ENCODE measurements at places on chromosomes 13 and 19.
A peak's percentile ranks its signal among the peaks of the same experiment; 100 is the strongest.

DNA sequence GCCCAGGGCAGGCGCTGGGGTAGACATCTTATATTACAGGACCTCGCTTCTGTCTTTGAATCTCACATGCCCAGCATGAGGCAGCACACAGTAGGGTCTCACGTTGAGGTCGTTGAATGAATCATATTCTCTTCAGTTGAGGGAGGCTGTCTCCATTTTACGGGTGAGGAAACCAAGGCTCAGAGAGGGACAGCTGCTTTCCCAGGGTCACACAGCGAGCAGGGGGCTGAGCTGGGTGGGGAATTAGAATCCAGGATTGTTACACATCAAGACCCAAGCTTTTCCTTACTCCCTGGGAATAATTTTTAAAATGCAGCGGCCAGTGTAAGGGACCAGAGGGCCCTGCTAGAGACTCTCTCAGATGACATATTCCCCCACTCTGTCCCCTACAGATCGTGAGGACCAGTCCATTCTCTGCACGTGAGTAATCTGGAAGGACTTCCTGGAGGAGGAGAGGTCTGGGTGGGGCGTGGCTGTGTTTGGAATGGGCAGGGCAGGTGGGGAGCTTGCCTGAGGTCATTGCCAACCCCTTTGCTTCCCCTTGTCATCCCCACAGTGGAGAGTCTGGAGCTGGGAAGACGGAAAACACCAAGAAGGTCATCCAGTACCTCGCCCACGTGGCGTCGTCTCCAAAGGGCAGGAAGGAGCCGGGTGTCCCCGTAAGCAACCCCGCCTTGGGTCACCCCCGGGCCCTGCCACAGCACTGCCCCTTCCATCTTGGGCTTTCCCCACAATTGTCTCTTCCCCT, 19.4 kb downstream of the MYH14 start:
- DNase-seq, result no peak

DNA sequence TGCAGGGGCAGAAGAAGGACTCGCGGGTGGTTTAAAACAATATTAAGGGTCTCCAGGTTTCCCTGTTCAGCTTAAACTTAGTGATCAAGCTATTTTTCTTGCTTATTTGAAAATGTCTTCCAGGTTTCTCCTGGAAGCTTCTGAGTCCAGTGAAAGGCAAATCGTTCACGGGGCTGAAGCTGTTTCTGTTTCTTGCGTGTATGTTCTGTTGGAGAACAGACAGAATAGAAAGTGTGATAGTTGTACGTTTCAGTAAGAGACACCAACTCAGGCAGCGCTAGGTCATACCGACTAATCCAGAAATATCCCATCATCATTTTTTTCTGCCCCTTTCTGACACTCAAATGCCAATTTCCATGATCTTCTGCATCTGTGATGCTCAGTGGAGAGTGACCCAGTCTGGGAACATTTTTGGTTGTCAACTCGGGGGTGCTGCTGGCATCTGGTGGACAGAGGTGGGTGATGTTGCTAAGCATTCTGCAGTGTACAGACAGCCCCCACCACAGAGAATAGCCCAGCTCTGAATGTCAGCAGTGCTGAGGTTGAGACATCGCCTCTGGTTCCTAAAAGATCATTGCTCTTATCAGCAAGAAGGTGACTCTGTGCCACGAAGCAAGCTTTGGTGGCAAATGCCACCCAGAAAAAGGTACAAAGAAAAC, 4.3 kb downstream of the KLF2 start:
- DNase-seq, result no peak

DNA sequence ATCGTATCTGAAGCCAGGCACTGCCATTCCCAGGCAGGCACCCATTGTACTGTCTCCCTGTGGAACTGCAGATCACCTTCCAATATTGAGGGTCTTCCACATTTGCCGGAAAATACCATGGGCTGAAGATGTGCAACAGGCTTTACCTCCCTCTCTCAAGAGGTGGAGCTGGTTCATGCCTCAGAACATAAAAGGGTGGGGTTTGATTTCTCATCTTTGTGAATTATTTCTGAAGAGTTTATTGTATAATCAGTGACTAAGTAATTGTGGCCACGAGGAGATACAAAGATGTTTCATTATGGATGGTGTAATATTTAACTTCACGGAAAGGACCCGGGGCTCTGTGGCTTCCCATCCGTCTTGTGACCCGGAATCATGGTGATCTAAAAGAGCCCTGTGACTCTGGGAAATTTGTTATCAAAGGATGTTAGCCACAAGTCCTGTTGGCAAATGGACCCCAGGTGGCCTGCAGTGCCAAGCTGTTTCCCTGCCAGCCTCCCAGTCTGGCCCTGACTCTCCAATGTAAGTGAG, 230.5 kb downstream of the LACC1 start:
- DNase-seq, result peak; percentile 22

DNA sequence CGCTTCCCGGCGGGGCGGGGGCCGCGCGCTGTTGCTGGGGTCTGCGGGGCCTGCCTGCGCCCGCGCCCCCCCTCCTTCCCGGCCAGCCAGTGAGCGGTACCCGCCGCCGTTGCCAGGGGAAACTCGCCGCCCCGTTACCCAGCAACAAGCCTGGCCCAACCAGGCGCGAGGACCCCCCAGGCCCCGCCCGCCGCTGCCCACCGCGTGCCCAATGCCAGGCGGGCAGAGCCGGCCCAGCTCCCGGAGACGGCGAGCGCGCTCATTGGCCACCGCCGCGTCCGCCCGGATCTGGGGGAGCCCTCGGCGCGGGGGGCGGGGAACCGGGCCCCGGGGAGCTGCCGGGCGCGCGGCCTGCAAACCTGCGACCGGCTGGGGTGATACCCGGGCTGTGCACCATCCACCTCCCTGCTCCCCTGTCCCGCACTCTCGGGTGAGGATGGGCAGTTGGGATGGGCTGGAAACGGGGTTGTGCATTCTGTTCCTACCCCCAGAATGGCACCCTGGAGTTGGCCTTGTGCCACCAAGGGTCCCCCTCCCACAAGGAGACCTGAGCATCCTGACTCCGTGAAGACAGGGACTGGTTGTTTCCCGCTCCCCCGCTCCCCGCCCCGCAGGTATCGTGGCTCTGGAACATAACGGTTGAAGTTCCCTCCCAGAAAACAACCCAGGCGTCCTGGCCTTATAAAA, 8.8 kb upstream of the BBC3 start:
- peak; percentile 69 for DNase-seq

GRCh38 chr19:19170873-19171672, 1.0 kb upstream of the MEF2B start:
- no peak for DNase-seq

GRCh38 chr13:56351041-56351440, 789.7 kb upstream of the PRR20A start:
- no peak for DNase-seq

DNA sequence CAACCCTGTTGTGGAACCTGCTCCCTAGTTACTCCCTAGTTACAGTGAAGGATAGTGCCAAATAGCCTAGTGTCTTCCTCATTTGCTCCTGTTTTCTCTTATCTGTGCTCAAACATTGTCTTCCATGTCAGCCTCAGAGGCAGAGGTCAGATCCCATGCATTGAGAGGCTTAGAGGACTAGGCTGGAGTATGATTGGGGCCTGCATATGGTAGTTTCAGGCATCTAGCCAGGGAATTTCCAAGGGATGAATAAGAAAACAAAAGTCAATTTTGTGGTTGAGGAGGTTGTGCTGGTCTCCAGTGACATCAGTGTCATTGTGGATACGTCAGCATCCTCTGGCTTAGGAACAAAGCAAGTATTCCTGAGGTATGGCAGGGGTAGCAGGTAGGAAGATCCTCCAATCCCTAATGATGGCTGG, 9.4 kb downstream of the ZNF546 start:
- no peak for DNase-seq

GRCh38 chr13:30151388-30151787, 156.0 kb downstream of the KATNAL1 start:
- DNase-seq, result no peak
